AG09319 (cell line): ENCODE measurements at places on chromosomes 3 and 15.
A peak's percentile ranks its signal among the peaks of the same experiment; 100 is the strongest.

DNA sequence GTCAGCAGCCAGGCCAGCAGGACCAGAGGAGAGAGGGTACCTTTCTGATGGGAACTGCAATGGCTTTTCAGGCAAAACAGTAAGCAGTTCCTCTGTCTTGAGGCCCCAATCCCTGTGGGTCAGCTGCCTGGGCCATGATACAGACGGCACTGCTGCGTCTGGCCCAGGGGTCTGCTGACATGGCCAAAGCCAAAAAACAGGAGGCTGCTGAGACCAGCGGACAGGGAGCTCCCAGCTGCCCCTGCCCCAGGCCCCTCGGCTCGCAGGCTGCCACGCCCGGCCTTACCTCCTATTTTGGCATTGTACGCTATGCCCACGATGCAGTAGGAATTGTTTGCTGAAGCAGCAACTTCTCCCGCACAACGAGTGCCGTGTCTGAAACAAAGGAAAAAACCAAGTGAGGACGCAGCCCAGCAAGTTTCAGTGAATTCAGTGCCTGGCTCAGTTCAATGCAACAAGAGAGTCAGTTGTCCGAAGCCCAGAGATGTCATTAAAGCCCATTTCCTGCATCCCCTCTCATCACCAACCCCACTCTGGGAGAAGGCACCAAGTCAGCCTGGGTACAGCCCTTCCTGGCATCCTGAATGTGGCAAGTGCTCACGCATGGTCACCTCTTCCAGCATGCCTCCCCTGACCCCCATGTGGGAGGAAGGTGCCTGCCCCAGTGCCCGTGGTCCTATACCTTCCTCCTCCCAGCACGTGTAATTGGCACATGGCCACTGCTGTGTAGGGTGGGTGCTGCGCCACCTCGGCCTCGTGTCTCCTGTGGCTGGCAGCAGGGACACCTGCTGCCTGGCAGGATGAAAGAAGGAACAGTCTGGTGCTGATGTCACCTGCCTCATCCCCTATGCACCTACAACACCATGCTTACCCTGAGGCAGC is 61.7 kb downstream of the PCSK6 start:
- DNase-seq = no peak

GRCh38 chr3:173397161-173398110 is at the start of gene NLGN1:
Gene NLGN1, plus strand, starts transcription at chr3:173397744.
- peak; percentile 53 for DNase-seq

- no peak for DNase-seq
Observed at GRCh38 chr3:45017821-45018220, 8.3 kb upstream of the CLEC3B start.

GRCh38 chr3:30578986-30579579 is 27.3 kb upstream of the TGFBR2 start:
- DNase-seq = no peak

DNA sequence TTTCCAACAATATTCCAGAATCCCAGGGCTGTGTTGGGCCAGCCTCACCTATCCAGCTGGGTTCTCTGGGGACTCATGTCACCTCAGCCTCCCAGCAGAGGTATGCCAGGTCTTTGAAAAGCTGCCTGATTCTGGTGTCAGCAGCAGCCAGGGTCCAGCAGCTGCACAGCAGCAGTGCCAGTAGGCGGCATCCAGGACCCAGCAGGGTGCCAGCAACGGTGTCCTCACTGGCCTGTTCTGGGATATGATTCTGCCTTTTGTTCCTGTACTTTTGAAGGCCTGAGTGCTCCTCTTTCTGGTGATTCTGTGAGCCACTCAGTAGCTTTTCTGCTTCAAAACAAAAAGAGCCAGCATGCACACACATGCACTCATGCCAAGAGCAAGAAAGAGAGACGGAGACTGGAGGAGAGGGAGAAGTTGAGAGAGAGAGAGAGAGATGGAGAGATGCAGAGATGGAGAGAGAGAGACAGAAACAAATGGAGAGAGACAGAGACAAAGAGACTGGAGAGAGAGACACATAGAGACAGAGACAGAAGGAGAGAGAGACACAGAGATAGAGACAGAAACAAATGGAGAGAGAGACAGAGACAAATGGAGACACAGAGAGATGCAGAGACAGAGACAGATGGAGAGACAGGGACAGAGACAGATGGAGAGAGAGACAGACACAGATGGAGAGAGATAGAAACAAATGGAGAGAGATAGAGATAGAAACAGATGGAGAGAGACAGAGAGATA is 205.7 kb downstream of the UACA start:
- no peak for DNase-seq

DNA sequence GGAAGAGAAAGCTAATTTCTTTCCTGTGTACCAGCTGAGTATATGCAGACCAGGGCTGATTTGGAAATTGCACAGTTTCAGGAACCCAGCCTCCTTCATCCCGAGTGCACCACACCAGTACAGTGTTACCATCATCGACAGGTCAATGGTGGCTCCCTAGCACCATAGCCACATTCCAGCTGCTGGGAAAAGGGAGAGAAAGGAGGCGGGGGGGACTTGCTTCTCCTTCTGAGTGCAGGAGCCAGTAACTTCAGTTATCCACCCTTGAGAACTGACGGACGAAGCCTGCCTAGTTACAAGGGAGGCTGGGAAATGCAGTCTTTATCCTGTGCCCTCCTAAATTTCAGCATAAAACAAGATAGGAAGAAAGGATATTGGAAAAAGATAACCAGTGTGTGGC is 129.7 kb upstream of the PRICKLE2 start:
- DNase-seq = no peak

DNA sequence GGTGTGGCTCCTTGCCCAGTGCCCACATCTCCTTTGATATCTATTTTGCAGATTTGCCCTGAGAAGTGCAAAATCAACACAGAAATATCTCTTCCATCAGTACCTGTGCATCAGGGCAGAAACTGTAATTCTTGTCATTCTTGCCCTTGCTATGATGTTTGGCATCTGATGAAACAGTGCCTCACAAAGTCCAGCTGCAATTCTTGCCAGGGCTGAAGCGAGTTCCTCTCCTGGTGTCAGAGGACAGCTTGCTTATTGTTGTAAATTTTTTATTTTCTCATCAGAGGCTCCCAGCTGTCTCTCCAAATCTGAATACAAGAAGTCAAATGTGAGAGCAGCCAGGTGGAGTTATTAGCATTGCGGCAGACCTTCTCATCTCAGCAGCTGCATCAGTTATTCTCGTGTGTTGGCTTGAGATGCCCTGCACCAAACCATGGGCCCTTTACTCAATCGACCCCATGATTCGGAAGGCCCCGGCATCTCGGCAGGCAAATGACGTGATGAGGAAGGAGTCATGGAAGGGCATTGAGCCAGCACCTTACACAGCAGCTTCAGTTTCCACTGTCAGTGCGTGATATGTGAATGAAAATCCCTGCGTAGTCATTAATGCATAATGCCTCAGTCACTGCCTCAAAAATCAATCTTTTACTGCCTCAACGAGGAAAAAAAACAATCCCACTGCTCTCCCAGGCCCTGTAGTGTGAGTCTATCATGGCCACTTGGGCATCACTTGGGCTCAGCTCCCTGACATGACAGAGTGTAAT is 93.4 kb downstream of the CCNL1 start:
- DNase-seq = no peak

DNA sequence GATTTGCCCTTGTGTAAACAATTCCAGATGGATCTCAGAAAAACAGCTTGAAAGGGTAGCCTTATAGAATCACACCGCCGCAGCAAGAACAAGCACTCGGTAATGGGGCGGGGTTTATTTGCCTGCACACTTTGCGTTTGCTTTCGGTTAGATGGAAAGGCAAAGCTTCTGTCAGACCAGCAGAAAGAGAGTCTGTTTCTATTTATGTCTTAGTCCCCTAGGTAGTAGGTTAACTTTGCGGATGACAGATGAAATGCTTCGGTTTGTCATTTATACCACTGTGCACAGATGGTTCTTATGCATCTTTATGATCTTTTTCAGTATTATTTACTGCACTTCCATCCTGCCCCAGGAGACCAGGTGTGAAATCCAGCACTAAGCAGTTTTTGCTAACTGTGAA is 62.2 kb downstream of the PYDC2 start:
- no peak for DNase-seq

DNA sequence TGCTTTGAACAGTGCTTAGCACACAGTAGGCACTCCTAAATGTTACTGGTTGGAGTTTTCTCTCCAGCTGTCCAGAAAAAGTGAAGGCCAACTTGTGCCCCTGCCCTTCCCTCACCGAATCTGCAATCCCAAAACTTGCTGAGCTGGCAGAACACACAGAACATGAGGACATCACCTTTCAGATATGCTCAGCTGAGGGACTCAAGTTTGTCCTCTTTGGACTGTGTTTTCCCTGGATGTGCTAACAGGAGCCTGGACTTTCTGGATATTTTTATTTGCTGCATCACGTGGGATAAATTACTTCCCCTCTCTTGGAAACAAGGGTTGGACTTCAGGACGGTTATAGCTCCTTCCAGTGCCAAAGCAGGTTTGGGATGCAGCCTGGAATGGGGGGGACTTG is 59.5 kb upstream of the SMAD6 start:
- no peak for DNase-seq

GRCh38 chr3:11933529-11933928 is 70.7 kb upstream of the SYN2 start:
- DNase-seq = no peak

- no peak for DNase-seq
Observed at GRCh38 chr15:92653836-92654539, 1.6 kb downstream of the FAM174B start.

- DNase-seq = no peak
Observed at GRCh38 chr15:52337198-52337853, 41.7 kb upstream of the MYO5C start.

GRCh38 chr3:190260301-190260700 is 61.9 kb downstream of the CLDN1 start:
- DNase-seq = no peak

- no peak for DNase-seq
Observed at GRCh38 chr15:50146632-50147031, 27.6 kb upstream of the ATP8B4 start.

- DNase-seq = no peak
Observed at GRCh38 chr3:140995881-140996280, 54.2 kb downstream of the SLC25A36 start.

DNA sequence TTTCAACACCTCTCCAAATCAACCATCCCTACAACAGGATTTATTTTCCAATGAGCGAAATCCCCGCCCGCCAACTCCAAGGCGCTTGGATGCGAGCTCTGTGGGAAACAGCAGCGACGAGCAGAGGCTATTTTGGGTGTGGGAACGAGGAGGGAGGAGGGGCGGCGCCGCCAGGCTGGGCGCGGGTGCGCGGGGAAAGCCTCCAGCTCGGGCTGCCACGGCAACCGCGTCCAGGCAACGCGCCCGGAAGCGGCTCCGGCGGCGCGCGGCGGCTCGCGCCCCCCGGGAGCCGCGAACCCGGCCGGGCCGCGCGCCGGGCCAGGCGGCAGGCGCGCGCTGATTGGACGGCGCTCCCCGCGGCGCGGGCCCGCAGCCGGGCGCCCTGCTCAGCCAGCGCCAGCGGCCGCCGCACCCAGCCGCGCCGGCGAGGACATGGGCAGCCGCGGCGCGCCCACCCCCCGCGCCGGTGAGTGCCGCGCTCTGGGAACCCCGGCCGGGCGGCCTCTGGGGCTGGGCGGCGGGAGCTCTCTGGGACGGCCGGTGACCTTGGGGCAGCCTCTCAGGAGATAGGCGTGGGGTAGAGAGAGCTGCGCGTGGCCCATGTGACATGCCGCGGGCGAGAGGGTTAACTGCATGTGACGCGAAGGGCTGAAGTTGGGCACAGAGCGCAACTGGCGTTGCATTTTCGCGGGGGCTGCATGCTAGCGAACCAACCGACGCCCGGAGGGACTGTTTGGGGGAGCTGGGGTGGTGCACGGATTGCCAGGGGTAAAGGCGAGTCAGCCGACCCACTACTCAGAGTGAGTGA is at the start of gene FAM81A:
Gene FAM81A (plus strand): TSS at position 370 of the 808 bp plus-strand sequence. CDS start 20,441 bp downstream, outside the sequence.
- DNase-seq = peak; percentile 11

DNA sequence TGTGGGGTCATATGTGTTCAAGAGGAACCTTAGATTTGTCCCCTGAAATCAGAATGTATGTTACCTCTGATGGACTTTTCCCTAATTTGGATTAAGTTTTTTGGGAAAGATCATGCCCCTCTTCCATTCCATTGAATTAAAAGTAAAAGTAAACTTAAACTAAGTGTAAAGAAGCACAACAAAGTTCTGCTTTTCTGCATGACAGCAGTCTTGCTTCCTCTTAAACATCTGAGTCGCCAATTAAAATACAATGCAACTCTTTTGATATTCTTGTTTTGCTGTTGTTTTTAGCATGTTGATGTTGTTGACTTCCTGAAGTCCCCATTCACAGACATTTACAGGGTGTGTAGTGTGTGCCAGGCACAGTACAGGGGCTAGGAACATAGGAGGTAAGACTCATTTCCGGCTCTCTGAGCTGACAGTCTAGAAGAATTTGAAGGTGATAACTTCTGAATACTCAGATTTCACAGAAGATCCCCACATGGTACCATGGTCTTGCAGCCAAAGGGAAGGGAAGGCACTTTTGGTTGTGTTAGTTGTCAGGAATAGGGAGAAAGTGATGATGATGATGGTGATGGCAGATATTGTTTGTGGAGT is 45.0 kb downstream of the USP13 start:
- no peak for DNase-seq

GRCh38 chr3:125160606-125161371 is 51.8 kb downstream of the SLC12A8 start:
- DNase-seq = no peak

GRCh38 chr3:53181024-53181371 is 20.0 kb downstream of the PRKCD start:
- DNase-seq = no peak

DNA sequence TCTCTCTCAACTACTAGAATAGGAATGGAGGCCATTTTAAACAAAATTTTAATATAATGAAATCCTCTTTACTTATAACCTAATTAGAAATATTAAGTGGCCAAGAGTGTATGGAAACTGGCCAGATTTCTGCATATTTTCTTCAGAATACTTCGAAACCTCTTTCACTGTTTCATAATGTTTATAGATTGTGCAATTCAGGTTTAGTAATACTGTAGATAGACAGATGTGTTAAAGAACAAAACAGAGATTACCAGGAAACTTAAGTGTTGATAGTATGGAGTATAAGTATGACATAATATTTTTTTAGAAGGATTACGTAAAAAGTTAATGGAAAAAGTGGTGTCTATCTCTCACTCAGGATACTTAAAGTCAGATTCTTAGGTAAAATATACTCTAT is 4.7 kb downstream of the ABHD5 start:
- DNase-seq = peak; percentile 46

DNA sequence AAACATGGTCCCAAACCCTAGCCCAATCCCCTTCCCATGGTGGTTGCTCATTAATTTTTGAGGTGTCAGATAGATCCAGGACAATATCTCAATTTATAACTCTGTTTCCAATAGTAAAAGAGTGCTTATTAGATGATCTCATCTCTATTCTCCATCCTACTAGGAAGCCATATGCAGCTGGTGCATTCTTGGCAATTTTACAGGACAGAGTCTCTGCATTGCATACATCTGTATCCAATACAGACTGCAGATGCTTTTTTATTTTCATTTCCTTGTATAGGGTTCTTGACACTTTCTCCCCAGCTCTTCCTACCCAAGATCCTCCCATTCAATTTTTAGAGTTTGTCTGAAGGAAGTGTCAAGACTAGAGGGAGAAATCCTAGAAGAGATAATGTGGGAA is 194.8 kb upstream of the DPH6 start:
- peak; percentile 31 for DNase-seq

- DNase-seq = no peak
Observed at GRCh38 chr3:14435175-14436014, 33.0 kb downstream of the SLC6A6 start.
